ENCODE measurements at places on chromosomes 6 and 20.

DNA sequence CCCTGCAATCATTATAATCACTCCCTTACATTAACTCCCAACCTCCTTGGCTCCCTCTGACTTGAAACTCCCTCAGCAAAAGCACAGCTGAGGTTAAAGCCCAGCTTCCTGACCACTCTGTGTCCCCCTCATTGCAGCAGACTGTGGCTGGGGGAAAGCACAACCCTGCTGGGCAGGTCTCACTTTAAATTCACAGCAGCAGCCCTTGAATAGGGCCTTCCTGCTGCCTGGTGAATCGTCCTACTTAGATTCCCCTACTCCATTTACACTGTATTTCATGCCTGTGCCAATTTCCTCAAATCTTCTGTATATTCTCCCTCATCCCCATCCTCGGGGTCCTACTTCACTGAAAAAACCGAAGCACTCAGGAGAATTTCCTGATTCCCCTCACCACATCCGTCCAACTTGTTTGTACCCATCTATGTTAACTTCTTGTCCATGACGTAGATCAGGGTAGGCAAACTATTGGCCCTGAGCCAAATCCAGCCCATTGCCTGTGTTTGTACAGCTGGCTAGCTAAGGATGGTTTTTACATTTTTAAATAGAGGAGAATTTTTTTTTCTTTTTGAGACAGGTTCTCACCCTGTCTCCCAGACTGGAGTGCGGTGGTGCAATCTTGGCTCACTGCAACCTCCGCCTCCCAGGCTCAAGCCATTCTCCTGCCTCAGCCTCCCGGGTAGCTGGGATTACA lies 31.5 kb upstream of the GCM1 start:
- no peak for DNase-seq

DNA sequence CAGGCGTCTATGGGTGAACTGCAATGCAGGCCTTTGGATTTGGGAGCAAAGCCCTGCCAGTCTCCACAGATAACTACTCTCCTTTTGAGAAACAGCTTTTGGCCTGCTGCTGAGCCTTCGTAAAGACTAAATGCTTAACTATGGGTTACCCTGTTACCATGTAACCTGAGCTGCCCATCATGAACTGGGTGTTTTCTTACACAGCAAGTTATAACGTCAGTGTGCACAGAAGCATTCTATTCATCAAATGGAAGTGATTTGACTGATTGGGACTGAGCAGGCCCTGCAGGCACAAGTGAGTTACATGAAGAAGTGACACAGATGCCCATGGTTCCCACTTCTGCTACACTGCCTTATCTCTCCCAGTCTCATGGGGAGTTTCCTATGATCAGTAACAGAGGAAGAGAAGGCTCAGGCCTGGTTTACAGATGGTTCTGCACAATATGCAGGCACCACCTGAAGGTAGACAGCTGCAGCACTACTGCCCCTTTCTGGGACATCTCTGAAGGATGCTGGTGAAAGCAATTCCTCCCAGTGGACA lies 319.1 kb downstream of the CD83 start:
- no peak for DNase-seq

DNA sequence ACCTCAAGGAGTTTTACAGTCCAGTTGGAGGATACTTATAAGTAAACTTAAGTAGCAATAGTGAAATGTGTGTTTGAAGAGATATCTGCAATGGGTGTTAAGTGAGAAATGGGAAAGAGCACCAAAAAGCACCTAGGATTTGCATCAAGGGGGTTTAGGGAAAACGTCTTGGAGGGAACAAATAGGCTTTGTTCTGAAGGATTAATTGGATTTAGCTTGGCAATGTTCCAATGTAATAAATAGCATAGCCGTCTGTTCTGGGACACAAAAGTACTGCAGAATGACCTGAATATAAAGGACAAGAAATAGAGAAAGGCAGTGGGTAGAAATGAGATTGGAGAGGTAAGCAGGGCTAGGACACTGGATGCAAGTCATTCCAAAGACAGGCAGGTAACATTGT lies 2.8 kb upstream of the MYO6 start:
- DNase-seq: no peak

DNA sequence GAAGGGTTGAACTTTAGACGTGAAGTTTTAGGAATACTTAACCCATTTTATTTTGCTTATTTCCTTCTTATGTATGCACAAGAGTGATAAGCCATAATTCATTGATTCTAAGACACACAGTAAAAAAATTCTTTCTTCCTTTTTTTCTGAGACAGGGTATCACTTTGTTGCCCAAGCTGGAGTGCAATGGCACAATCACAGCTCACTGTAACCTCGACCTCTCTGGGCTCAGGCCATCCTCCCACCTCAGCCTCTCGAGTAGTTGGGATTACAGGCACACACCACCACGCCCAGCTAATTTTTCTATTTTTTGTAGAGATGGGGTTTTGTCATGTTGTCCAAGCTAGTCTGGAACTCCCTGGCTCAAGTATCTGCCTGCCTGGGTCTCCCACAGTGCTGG lies 116.6 kb upstream of the RNF24 start:
- DNase-seq: no peak

- DNase-seq: no peak
Measured at GRCh38 chr20:13611611-13612125, 27.1 kb downstream of the TASP1 start.

DNA sequence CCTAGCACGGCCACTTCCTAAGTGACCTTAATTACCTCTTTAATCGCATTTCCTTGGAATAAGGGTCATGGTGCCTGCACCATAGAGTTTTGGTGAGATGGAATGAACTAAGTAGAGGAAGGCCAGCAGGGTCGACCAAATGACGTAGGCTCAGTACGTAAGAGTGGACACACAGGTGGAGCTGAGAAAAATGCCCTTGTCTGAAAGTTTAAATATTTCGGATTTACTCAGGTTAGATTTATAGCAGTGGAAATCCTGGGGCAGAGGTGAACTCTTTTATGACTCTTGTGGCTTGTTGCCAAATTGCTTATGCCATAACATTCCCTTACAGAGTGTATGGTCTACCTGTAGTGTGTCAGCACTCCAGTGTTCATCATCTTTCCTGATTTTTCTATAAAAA lies 23.6 kb upstream of the BTBD3 start:
- DNase-seq: no peak

Data from GM23248 (cell line).